ENCODE measurements at places on chromosomes 13 and 19.

DNA sequence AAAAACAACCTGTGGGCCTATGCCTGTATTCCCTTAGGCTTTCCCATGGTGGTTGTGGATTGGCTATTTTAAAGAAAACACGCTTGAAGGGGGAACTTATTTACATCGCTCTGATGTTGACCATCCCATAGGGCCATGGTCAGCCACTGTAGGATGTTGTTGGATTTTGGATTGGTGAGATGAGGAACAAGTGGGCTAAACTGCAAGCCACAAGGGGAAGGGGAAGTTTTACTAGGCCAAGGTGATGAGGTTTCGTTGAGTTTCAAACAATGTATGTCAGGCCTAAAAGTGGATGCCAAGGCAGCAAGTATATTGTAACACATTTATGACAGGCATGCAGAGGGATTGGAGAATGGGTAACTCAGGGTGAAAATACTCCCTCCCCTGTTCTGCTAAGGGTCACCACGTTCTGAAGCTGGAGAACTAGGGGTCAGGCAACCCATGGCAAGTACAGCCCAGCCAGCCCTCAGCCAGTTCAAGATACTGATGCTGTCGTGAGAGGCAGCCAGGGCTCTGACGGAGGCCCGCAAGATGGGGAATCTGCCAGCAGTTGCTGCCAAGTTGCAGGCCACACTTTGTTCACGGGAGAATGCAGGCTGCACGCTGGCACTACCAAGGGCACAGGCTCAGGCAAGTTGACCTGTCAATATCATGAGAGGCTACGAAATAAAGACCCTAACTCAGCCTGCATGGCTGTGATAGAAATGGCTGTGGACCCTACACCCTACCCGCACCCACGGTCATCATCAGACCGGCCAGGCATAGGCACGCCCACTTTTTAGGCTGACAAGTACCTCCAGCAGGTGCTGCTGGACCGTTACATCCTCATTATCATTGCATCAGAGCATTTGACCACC lies 11.1 kb downstream of the IRGC start:
- no peak for DNase-seq

GRCh38 chr13:98447881-98448641 lies 128.8 kb downstream of the STK24 start:
- no peak for DNase-seq

DNA sequence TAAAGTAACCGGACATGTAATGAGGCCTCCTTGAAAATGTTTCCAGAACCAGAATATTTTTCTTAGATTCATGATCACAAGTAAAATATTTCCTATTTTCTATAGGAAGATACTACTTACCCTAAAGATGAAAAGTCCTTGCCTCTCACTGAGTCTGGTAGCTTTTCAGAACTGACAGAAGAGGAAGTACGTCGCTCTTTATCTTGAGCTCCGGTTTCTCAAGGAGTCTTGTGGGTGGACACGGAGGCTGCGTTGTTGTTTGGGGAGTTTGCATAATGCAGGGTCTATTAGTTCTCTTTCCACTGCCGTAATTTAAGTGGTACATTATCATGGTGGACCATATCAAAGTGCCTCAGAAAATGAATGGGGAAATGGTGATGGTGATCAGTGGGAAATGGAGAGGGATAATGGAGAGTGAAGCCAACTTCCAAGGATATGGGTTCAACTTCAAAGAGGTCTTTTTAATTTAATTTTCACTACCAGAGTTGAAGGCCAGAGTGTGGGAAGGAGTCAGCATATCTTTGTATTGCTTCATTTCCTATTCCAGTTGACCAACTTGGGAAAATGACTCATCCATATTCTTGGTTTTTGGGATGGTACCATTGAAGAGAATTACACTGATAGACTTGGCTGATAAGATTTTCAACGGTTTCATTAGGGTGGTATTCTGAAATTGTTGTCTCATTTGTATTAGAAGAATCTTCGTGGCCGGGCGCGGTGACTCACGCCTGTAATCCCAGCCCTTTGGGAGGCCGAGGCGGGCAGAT lies 23.4 kb downstream of the MBD3L2B start:
- no peak for DNase-seq

DNA sequence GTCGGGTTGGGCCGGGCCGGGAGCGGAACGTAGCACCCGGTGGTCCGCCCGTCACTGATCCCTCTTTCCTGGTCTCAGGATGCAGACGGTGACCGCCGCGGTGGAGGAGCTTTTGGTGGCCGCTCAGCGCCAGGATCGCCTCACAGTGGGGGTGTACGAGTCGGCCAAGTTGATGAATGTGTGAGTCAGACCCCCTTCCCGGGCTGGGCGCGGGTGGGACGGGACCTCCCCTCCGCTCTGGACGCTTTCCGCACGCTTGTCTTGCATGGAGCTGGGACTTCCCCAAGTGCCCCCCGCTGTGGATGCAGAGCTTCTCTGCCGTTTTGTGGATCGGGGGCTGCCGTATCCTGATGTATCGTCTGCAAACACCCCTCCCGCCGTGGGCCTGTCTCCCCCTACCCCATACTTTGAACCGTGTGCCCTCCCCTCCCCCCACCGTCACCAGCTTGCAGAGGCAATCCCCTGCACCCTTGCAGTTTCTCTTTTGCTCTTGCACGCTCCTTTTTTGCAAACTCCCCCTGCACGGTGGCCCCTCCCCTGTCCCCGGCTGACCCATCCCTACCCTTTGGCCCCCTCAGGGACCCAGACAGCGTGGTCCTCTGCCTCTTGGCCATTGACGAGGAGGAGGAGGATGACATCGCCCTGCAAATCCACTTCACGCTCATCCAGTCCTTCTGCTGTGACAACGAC lies 669 bp downstream of the GADD45B start:
- DNase-seq, result no peak

- no peak for DNase-seq
Observed at GRCh38 chr19:6412447-6413091, 12.0 kb downstream of the KHSRP start.

- no peak for DNase-seq
Observed at GRCh38 chr13:111877906-111878305, 189.0 kb upstream of the SOX1 start.

- no peak for DNase-seq
Observed at GRCh38 chr19:18173572-18174288, at the start of gene IFI30. IFI30 (plus strand) TSS chr19:18173813; CDS start chr19:18173842, 29 bp downstream.

DNA sequence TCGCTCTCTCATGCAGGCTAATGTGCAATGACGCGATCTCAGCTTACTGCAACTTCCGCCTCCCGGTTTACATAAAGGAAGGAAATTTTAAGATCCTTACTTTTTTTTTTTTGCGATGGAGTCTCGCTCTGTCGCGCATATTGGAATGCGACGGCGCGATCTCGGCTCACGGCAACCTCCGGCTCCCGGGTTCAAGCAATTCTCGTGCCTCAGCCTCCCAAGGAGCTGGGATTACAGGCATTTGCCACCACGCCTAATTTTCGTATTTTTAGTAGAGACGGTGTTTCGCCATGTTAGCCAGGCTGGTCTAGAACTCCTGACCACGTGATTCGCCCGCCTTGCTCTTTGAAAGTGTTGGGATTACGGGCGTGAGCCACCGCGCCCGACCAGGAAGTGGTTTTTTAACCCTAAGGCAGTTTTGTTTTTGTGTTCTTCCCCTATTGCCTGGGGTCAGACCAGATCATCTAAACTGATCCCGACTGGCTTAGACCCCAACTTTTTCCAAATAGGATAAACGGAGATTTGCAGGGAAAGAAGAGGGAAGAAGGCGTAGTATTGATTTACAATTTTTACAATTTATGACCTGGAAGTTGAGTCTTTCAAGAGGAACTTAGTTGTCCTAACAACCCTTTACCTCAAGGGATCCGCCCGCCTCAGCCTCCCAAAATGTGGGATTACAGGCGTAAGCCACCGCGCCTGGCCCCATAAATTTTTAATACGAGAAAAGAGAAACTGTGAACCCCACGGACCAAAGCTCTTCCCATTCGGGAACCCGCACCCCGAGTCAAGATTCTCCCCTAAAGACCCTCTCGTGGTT lies 142.0 kb downstream of the ZNF737 start:
- no peak for DNase-seq

DNA sequence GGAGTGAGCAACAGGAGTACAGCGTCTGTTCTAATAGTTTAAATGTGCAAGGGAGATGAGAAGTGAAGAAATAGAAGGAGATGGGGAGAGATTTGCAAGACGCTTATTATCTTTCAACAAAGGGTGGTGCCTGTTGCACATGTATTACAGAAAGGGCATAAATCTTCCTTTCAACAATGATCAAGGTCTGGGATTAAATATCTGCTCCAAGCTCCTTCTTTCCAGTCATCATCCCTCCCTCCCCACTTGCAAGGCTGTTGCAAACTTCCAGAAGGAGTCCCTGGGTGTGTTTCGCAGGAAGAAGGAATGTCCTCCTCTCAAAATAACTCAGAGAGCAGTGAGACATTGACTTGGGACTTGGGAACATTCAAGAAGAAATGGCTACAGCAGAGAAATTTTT lies 63.5 kb upstream of the MYCBP2 start:
- no peak for DNase-seq

GRCh38 chr13:74132776-74133656 lies 1.2 kb downstream of the KLF12 start:
- DNase-seq, result no peak

- no peak for DNase-seq
Observed at GRCh38 chr19:3100331-3100730, 6.2 kb downstream of the GNA11 start.

DNA sequence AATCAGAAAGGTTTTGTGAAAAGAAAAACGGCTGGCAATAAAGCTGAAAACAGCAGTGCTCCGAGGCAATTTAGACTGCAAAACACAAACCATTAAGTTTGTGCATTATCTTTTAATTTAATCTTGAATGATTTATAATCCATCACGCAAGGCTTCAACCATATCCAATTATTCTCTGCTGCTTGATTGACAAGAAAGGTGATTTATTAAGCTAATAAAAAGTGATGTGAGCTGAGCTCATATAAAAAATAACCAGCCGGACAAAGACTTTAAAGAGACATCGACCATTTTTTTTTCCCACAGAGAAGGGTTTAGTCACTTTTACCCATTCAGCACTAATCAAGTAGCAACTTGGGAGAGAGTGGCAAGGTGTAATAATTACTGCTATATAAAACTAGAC lies 33.6 kb downstream of the TSHZ3 start:
- no peak for DNase-seq

GRCh38 chr13:62482351-62482750 lies 1066.7 kb upstream of the PCDH20 start:
- no peak for DNase-seq

DNA sequence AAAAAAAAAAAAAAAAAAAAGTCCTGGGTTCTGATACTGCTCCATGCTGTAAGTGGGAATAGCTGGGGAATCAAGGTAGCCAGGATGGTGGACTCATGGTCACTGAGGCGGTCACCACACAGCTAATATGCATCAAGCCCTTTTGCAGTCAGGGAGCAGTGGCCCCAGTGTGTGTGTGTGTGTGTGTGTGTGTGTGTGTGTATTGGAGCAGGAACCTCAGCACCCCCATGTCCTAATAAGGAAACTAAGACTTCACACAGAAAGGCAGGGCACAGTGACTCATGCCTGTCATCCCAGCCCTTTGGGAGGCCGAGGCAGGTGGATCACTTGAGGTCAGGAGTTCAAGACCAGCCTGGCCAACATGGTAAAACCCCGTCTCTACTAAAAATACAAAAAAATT lies 12.0 kb downstream of the B3GNT3 start:
- DNase-seq, result no peak

DNA sequence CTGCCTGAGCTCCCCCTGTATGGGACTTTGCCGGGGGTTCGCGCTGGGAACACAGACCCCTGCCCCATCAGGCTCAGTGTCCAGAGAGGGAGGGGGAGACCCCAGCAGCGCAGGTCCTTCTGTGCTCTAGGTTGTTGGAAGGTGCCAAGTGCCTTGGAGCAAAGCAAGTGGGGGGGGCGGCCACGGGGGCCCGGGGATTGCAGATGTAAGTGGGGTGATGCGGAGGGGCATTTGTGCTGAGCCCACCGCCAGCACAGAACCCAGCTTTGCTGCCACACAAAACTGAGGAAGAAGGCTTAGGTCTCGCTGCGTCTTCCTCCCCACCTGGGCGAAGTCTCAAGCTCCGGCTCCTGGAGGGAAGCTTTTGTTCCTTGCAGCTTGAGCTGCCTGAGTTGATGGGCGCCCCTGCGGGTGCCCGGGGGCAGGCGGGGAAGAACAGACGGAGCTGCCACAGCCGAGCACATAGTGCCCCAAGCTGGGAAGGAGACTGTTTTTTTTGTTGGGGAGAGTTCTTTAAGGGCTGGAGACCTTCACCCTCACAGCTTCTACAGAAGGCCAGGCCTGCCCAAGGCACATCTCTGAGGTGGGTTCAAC lies 1.5 kb upstream of the NTN5 start:
- DNase-seq, result no peak

DNA sequence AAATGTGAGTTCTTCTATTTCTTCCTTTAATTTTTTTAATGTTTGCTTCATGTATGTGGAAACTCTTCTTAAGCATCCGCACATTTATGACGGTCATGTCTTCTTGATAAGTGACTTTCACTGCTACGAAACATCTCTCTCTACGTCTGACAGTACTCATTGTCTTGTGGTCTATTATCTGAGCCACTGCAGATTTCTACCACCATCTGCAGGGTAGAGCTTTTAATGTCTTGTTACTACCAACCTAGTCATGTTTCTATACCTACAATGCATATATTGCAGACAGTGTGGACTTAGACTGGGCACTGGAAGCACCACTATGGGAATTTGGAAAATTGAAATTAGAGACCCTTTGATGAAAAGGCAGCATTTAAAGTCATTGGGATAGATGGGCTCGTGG lies 75.4 kb upstream of the ARHGEF7 start:
- no peak for DNase-seq

GRCh38 chr13:110524541-110525257 lies 36.8 kb downstream of the RAB20 start:
- no peak for DNase-seq

DNA sequence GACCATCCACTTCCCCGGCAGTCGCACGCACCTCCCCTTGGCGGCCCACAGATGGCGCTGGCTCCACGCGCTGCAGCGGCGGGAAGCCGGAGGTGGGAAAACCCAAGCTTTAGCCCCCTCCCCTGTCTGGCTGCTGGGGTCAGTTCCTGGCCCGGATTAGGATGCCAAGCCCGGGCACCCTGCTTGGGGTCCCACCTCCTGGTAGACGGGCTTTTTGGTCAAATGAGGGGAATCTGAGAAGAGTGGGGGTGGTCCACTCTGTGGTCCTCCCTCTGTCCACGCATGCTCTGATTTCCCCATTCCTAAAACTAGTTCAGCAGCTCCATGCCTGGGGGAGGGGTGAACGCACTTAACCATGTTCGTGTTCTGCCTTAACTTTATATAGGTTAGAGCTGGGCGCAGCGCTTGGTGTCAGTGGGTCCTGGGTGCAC lies 8.1 kb upstream of the ADGRE2 start:
- no peak for DNase-seq

- DNase-seq, result peak; percentile 57
Observed at GRCh38 chr19:19064098-19064722, 416 bp downstream of the SLC25A42 start.

DNA sequence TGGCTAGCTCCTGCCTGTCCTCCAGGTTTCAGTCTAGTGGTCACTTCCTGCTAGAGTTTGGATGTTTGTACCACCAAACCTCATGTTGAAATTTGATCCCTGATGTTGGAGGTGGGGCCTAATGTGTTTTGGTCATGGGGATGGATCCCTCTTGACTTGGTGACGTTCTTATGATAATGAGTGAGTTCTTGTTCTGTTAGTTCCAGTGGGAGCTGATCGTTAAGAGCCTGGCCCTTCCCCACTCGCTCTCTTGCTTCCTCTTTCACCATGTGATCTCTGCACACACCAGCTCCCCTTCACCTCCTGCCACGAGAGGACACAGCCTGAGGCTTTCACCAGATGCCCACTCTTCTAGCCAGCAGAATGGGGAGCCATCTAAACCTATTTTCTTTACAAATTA lies 86.8 kb upstream of the SCEL start:
- DNase-seq, result no peak
